ENCODE measurements at places on chromosomes 1 and 21.
A peak's percentile ranks its signal among the peaks of the same experiment; 100 is the strongest.

DNA sequence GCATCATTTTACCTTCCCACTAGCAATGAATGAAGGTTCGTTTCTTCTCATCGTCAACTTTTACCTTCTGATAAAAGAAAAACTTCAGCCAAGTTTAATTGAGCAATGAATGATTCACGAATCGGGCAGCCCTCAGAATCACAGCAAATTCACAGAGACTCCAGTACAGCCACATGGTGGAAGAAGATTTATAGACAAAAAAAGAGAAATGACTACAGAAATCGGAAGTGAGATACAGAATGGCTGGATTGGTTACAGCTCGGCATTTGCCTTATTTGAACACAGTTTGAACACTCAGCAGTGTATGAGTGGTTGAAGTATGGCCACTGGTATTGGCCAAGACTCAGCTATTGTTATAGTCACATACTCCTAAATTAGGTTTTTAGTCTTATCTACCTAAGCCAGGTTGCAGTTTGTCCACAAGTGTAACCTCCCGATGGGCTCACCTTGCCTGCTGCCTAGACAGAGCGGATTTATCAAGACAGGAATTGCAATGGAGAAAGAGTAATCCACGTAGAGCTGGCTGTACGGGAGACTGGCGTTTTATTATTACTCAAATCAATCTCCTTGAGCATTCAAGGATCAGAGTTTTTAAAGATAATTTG is 15.3 kb downstream of the AK4 start:
- no peak for DNase-seq

DNA sequence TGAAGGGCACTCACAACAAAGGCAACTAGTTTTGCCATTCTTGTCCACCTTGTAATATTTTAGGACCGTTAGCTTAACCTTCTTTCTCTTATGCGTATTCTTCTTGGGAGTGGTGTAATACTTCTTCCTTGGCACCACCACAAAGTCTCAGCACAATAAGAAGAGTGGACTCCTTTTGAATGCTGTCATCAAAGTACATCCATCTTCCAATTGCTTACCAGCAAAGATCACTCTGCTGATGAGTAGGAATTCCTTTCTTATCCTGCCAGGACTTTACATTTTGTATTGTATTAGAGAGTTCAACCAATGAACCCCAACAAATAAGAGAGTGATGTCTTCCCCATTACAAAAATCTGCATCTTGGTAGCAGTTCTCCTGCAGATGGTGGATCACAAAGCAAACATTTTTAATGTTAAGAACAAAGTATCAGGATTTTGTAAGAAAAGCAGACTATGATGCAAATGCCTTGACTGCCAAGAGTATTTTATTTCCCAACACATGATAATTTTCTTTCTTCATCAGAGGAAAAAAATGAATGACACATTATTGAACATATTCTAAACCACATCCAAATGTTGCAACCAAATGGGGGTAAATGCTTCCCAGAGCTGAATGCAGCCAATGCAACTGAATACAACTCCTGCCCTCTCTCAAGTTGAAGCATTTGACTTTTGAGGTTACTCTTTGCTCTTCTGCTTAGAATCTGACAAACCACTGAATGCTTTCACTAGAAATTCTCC is 5.1 kb upstream of the ARNT start:
- DNase-seq: no peak

DNA sequence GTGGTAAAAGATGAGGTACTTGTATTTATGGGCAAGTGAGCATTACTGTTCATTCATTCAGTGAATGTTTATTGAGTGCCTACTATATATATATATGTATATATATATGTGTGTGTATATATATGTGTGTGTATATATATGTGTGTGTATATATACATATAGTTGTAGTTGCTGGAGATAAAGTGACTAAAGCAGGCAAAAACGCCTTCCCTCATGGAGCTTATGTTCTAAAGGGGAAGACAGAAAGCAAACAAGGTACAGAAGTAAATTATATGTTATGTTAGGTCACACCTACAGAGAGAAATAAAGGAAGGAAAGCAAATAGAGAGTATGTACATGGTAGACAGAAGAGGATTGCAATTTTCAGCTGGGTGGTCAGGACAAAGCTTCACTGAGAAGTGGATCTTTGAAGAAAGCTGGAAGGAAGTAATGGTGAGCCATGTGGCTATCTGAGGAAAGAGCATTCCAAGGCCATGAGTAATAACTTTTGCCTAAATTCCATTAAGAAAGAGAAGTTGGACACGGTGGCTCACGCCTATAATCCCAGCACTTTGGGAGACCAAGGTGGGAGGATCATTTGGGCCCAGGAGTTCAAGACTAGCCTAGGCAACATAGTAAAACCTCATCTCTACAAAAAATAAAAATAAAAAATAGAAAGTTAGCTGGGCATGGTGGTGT is 33.5 kb upstream of the KLF17 start:
- DNase-seq: peak; percentile 67

GRCh38 chr21:34298534-34299167 is 65.2 kb upstream of the KCNE2 start:
- no peak for DNase-seq

DNA sequence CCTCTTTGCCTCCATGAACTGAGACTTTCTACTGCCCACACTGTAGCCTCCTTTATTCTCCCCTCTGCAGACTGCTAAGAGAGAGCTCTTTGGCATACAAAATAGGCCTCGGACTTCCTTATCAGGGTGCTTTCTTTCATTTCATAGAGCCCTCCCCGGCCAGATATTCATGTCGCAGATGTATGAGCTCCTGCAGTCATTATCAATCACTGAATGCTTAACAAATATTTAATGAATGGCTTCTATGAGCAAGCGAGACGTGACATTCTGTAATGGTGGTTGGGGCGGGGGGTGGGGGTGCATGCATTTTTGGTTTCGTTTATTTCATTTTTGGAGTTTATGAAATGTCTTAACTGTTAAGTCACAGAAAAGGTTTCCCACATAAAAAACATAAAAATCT is 344.8 kb upstream of the KAZN start:
- no peak for DNase-seq

Measured in kidney capillary endothelial cell (primary cell).